ENCODE measurements at places on chromosomes 6 and 20.

- no peak for DNase-seq
Measured at GRCh38 chr6:31587791-31588777, 2.0 kb downstream of the LST1 start.

DNA sequence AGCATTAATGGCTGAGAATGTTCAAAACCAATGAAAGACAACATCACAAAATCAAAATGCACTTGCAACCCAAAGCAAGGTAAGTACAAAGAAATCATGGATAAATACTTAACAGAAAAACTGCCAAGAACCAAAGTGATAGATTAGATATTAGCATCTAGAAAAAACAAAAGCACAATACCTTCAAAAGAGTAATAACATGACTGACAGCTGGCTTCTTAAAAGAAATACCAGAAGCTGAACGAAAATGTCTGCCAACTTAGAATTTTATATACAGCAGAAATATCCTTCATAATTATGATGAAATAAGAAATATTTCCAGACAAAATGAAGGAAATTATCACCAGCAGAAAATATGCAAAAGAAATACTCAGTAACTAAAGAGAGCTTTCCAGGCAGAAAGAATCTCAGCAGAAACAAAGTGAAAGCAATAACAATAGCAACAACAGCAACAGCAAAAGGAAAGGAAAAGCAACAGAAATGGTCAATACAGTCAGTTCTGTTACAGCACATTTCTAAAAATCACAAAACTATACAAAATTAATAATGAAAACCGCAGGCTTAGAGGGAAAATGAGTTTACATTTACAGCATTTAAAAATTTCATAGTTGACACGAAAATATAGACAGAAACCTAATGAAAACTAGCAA lies 121.5 kb upstream of the MAN1A1 start:
- DNase-seq = no peak

DNA sequence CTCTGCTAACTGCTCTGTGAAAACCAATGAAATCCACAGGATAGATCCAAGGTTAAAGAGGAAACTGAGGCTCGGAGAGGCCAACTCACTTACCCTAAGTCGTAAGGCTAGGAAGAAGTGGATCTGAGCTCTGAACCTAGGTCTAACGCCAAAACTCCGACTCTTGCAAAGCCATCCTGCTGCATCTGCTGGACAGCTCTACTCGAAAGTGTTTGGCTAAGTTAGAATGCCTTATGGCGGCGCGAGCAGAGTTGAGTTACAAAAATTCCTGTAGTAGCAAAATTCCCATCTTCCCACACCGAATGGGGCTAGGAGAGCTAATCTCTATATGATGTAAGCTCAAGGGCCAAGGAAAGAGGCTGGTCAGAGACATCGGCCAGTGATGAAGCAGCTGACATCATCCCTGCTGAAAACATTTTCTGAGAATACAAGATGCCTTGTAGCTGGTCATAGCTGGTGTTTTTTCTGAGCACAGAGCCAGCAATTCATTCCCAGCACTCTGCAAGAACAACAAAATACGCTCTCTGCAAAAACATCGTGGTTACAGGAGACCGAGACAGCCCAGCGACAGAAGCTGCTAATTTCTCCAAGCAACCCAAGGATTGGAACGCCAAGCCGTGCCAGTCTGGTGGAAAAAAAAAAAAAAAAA lies 1.8 kb downstream of the SPATA2 start:
- no peak for DNase-seq

- no peak for DNase-seq
Measured at GRCh38 chr6:88804701-88805100, 158.7 kb downstream of the RNGTT start.

DNA sequence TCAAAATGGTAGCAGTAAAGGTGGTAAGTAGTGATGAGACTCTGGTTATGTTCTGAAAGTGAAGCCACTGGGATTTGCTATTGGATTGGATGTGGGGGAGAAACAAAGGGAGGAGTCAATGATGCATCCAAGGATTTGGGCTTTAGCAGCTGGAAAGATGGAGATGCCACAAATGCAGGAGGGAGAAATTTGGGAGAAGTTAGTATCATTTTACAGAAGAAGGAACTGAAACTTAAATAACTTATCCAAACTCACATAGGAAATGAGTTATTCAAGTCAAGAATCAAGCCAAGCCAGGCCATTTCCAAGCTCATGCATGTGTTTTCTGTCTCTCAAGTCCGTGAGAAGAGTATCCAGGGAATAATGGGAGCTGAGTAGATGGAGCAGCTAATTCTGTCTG lies 155.1 kb upstream of the TNFAIP3 start:
- DNase-seq = no peak

GRCh38 chr20:53503517-53503919 lies 90.1 kb downstream of the ZNF217 start:
- peak; percentile 27 for DNase-seq

- DNase-seq = peak; percentile 88
Measured at GRCh38 chr6:39357998-39358686, 35.6 kb upstream of the KCNK16 start.

DNA sequence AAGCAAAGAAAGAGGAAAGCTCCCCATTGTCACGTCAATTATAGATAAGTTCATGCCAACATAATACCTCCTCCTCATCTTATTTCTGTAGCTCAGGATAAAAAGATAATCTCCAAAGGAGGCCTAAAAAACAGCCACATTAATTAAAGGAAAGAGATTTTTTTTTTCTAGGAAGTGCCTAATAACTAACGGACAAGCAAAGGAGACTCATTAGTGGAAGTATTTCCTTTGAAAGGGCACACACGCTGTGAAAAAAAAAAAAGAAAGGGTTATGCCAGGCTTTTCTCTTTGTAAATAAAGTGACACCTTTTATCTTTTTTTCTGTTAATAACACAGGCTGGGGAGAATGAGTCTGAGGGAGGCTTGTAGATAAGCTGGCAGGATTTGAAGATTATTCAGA lies 55.7 kb downstream of the PCSK2 start:
- DNase-seq = no peak

- no peak for DNase-seq
Measured at GRCh38 chr6:147238906-147239305, 34.7 kb downstream of the STXBP5 start.

DNA sequence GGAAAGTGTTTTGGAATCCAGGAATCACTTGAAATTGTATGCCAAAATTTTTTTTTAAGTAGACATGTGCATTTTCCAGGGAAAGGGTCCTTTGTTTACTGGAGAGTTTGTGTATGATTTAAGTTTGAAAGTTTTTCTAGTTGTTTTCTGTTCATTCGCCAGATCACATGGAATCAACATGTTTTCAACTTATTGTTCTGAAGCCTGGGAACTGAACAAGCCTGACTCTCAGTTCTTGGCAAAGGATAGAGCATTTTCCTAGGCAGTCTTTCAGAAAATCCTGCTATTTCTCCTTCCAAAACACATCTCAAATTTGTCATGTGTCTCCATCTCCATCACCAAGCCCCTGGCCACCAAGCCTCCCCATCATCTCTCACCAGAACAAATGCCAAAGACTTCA lies 374.8 kb downstream of the MAFB start:
- DNase-seq = no peak

DNA sequence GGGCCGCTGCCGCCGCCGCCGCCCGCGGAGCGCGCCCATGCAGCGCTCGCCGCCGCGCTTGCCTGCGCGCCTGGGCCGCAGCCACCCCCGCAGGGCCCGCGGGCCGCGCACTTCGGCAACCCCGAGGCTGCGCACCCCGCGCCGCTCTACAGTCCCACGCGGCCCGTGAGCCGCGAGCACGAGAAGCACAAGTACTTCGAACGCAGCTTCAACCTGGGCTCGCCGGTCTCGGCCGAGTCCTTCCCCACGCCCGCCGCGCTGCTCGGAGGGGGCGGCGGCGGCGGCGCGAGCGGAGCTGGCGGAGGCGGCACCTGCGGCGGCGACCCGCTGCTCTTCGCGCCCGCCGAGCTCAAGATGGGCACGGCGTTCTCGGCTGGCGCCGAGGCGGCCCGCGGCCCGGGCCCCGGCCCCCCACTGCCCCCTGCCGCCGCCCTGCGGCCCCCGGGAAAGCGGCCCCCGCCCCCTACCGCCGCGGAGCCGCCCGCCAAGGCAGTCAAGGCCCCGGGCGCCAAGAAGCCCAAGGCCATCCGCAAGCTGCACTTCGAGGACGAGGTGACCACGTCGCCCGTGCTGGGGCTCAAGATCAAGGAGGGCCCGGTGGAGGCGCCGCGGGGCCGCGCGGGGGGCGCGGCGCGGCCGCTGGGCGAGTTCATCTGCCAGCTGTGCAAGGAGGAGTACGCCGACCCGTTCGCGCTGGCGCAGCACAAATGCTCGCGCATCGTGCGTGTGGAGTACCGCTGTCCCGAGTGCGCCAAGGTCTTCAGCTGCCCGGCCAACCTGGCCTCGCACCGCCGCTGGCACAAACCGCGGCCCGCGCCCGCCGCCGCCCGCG lies 730 bp downstream of the INSM1 start:
- peak; percentile 50 for DNase-seq

GRCh38 chr20:52056203-52057062 lies 135.1 kb downstream of the ZFP64 start:
- DNase-seq = no peak

- DNase-seq = peak; percentile 68
Measured at GRCh38 chr6:89412071-89413005, at the start of gene RRAGD. Gene RRAGD (minus strand): TSS chr6:89412273. CDS start chr6:89411993, 280 bp downstream.

GRCh38 chr6:44255105-44255808 lies 2.1 kb downstream of the SLC35B2 start:
- DNase-seq = no peak

All from NCI-H1105 treated with DMSO at 0.1 percent for 48 hours (cell line).